Mesendoderm (in vitro differentiated cells): ENCODE measurements at places on chromosomes 16 and 17.

- DNase-seq: no peak
These were observed 322.4 kb downstream of the GRIN2A start for GRCh38 chr16:9859701-9860327.

DNA sequence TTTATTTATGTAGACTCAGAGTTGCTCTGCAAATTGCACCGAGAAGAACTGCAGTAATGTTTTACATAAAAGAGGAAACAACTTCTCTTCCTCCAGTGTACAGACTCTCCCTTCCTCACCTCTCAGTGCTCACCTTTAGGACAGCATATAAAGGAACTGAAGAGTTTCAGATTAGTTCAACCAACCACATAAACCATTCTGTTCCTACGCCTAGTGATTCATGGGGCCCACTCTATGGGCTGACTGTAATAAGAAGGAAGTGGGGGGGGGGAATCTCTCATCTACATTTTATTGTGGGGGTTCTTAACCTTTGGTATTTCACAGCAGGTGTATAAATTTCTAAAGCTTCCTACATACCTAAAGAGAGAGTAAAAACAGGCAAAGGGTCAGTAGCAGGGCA, 18.3 kb downstream of the ZSWIM7 start:
- DNase-seq: no peak

- DNase-seq: no peak
These were observed 560.6 kb downstream of the CDH13 start for GRCh38 chr16:83187405-83187804.

GRCh38 chr16:81067166-81067565, 9.9 kb downstream of the C16orf46 start:
- DNase-seq: no peak

DNA sequence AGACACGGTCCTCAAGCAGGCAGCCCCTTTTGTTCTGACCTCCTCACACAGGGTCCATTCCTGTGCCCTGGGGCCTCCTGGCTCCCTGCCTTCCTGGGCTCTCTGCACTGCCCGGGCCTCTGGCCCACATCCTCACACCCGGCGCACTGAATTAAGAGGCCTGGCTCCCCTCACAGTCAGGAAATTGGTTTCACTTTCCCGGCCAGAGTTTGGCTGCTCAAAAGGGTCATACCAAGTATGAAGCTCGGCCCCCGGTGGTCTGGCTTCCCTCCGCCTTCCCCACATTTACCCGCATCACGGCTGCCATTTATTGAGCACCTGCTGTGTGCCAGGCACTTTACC, 220.0 kb downstream of the NTN1 start:
- no peak for DNase-seq

DNA sequence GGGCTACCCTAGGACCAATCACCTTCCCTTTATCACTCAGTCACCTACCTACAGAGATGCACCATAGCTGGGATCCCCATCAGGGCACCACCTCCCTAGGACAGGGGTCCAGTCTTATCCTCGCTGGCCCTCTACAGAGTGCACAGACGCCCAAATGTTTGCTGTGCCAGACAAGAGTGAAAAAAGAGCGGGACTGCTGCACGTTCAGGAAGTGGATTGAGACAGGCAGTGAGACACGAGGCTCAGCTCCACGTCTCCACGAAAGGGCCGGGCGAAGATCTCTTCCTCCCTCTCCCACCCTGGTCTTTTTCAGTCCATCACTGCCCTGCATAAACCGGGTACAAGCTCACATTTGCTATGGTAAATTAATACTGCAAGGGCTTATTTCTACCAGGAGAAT, 95.5 kb downstream of the ZFHX3 start:
- no peak for DNase-seq

DNA sequence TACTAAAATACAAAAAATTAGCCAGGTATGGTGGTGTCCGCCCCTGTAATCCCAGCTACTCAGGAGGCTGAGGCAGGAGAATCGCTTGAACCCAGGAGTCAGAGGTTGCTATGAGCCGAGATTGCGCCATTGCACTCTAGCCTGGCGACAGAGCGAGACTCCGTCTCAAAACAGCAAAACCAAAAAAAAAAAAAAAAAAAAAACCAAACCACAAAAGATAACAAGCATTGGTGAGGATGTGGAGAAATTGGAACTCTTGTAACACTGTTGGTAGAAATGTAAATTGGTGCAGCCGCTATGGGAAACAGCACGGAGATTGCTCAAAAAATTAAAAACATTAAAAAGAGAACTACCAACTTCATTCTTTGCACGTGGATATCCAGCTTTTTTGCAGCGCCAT, 119.4 kb downstream of the OR1D5 start:
- DNase-seq: no peak

DNA sequence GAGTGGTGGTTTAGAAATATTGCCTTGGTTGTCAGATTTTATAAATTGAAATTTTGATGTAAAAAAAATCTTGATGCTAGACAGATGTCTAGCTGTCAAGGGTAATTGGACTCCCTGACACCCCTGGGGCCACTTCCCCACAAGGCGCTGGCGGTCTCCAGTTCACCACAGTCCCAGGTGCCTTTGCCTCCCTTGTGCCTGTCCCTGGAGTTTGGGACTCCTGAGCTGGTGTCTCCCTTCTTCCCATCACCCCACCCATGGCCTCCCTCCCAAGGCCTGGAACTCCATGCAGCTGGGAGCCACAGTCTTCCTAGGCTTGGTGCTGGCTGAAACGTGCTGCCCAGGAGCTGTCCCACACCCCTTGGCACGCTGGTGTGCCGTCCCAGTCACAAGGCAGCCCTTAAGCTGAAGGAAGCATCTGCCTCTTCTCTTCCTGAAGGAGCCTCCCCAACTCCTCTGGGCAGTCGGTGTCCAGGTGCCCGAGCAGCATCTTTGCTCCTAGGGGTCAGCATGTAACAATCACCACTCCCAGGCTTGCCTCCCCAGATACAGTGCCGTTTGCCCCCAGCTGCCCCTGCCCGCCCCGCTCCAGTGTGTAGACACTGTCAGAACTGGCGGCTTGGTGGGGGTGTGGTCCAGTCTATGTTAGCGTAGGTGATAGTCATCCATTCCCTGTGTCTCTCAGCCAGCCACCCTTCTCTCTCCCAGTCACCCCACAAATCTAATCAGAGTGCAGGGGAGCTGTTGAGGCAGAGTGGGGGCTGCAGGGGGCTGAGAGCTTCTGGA, 26.2 kb downstream of the POLR3E start:
- DNase-seq: no peak

DNA sequence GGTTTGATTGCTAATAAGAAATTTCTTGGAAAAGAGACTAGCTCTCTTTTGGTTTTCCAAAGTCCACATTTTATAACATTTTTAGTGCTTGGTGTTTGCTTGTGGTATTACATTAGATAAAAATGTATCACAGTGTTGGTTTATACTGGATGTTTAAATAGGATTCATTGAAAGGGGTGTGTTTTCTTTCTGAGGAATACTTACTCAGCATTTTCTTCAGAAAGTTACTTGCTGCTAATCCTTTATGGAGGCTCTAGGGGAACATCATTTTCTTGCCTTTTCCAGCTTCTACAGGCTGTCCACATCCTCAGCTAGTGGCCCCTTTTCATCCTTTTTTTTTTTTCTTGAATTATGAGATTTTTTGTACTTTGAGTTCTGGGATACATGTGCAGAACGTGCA, 834 bp upstream of the KRT39 start:
- no peak for DNase-seq

- DNase-seq: no peak
These were observed 85.9 kb downstream of the EMP2 start for GRCh38 chr16:10494343-10495030.

GRCh38 chr16:28289048-28289447, 3.3 kb upstream of the SBK1 start:
- DNase-seq: no peak
